NT2/D1 (cell line): ENCODE measurements at places on chromosomes 6 and 20.

DNA sequence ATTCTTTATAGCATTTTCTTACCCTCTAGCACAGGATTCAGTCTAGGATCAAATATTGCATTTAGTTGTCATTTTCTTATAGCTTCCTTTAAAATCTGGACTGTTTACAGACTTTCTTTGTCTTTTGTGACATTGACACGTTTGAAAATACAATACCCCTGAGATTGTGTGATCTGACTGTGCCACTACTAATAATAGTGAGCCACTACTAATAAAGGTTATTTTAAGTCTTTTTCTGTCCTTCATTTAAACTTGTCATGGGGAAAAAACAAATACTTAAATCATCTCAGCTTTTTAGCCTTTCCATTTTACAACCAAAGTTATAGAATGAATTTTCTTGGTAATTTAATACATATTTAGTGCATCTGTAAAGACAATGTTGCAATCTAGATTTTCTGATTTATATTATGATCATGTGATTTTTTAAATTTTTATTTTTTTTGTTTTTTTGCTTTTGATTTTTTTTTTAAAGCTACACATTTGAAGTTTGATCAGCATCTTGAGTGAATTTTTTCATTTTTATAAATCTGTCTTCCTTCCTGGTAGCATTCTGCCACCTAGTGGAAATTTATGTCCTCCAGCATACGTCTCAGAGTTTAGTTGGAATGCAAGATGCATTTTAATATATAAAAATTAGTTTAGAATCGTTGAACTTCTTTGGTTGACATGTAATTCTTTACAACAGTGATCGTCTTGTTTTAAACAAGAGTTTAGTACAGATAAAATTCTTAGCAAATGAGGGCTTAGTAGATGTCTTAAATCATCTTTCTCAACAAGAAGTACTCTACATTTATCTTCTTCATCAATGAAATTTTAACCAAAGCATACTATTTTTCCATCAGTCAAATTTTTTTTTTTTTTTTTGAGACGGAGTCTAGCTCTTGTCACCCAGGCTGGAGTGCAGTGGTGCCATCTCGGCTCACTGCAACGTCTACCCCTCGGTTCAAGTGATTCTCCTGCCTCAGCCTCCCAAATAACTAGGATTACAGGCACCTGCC lies 119.4 kb downstream of the NCOA3 start:
- peak; percentile 35 for DNase-seq

GRCh38 chr6:88535306-88535705 lies 369.2 kb upstream of the CNR1 start:
- DNase-seq, result no peak

GRCh38 chr6:41058783-41059181 lies 5.8 kb downstream of the APOBEC2 start:
- DNase-seq, result no peak

DNA sequence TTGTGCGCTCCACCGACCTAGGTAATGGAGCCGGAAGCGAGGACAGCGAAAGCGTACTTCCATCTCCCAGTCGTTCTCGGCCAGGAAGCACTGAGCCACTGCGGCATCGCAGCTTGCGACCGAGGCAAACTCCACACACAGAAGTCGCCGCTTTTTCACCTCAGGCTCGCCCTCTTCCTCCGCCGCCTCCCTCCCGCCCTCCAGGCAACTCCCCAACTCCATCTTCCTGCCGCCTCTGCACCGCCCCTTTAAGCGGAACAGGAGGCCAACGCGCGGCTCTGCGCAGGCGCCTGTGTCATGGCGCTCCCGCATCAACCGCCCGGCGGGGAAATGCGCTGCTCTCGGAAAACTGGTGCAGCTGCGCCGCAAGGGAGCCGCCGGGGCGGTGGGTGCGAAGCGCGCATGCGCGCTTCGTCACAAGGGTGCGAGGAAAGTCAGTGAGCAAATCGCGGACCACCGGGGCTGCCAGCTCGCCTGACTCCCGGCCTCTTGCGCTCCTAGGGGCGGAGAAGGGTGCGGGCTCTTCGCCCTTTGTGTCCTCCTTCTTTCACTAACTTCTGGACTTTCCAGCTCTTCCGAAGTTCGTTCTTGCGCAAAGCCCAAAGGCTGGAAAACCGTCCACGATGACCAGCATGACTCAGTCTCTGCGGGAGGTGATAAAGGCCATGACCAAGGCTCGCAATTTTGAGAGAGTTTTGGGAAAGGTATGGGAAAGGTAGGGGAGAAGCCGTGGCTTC lies at the start of the genes ACOT13 and TDP2:
TSS of gene ACOT13 (plus strand) at position 437 of the 737 bp plus-strand sequence. CDS start at position 624, 187 bp downstream.
TSS of gene TDP2 (minus strand) at position 259 of the 737 bp plus-strand sequence. CDS start at position 222, 37 bp downstream.
- peak; percentile 92 for DNase-seq

DNA sequence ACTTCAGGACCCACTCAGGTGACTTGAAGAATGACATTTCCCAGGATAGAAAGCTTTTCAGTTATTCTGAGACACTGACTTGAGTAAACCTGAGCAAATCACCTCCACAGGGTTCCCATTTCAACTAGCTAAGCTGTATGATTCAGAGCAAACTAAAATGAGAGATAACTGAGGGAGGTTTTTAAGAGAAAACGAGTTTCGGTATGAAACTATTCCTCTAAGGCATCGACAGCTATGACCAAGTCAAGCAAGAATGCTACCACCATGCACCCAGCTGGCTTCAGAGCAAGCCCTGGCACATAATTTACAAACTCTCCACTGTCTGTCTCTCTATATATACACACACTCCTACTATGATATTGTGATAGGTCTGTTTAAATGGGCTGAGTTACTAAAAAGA lies 75.4 kb downstream of the PERP start:
- DNase-seq, result no peak

- DNase-seq, result no peak
These were observed 26.7 kb downstream of the ARFGEF3 start for GRCh38 chr6:138188278-138188941.

GRCh38 chr20:63538204-63539091 lies 1.3 kb upstream of the PTK6 start:
- no peak for DNase-seq

GRCh38 chr6:111764238-111765175 lies 108.7 kb downstream of the FYN start:
- no peak for DNase-seq

DNA sequence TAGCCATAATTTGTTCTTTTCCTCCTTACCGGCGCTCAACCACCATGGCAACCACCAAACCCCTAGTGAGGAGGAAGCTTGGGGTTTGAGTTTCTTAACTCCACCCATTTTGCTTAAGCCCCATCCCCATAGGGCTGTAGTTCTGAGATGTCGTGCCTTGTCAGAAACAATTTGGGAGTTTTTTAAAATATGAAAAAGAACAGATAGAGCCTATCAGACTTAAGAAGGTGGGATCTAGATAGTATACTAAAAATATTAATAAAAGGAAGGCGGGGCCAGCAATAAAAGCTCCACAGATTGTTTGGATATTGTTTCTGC lies 5.6 kb downstream of the BRD2 start:
- no peak for DNase-seq

GRCh38 chr20:50762045-50762422 lies 30.7 kb downstream of the PARD6B start:
- DNase-seq, result no peak

DNA sequence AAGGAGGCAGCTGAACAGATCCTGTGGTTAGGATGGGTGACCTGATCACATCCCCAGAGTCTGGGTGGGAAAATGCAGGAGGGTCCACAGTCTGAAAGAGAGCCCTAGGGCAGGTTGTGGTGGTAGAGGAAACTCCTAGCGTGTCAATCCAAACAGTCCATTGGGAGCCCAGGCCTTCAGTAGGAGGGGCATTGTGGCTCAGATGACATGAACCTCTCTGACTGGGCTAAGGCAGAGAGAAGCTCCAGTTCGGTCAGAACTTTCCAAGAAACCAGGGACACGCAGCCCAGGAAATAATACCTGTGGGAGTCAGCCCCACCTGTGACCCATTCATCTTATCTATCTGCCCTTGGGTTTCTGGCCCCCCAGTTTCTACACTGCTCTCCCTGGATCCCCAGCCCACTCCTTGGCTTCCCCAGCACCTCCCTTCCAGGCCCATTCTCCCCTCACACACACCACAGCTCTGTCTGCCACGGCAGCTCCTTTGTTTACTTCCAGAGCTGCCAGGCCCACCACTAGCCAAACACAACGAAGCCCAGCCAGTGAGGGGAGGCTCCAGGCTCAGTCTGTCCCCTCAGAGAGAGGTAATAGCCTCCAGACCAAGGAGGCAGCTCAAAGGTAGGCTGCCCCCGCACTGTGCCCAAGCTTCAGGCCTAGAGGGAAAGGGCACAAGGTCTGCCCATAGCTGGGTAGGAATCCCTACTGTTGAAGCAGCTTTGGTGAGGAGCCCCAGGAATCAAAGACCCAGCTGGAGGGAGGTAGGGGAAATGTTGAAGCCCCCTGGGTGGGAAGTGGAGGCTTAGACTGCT lies 6.2 kb downstream of the GDF5 start:
- DNase-seq, result no peak

GRCh38 chr6:2810092-2810671 lies 31.5 kb downstream of the SERPINB1 start:
- DNase-seq, result no peak

DNA sequence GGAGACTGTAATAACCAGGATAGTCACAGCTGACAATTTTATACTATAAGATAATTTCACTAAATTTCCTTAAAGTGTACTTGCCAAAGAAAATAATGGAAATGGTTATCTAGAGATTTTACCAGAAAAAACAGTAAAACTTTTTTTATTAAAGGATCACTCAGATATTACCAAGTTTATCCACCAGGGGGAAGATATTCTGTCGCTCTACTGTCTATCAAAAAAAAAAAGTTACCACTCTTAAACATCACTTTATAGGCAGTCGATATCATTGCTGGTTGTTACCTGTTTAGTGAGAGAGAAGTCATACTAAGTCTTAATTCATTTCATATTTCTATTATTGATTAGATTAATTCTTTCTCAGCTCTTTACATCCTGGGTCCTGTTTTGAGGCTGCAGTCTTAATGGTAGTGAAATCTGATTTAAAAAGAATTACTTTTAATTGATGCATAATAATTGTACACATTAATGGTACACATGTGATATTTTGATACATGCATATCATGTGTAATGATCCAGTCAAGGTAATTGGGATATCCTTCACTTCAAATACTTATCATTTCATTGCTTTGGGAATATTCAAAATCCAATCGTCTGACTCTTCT lies 18.9 kb downstream of the L3MBTL3 start:
- no peak for DNase-seq

DNA sequence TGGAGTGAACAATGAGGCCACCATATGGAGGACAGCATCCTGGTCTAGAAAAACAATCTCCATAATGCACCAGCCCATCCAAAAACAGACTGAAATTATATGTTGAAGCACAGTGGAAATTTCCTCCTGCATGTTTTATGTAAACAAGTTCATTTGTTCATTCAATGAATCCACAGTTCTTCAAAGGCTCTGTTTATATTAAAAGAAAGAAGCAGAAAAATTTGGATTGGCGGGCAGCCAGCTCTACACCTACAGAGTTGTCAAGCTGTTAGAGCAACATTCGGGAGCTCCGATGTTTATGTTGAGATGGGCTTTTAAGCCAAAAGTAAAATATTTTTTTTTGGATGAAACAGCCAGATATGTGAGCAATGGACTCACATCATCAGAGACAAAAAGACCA lies 395.3 kb upstream of the SULF2 start:
- no peak for DNase-seq

GRCh38 chr6:109118337-109118736 lies 23.0 kb downstream of the CEP57L1 start:
- DNase-seq, result no peak

- DNase-seq, result no peak
These were observed 243.2 kb downstream of the ARID1B start for GRCh38 chr6:157020398-157020797.

DNA sequence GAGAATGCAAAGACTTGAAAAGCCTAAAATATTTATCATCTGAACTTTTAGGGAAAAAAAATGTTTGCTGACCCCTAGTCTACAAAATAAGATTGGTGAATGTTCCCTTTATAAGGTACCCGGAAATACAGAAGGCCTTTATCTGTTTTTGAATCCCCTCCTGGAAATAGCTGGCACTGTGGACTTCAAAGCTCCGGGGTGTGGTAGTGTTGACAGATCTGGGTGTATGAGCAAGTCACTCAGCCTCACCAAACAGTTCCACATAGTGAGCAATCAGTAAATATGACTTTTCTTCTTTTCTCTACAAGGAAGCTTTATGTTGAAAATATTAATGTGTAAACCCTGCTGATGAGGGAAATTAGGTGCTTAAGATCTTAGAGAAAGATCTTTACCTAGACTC lies 29.2 kb upstream of the HTR1B start:
- DNase-seq, result no peak

- no peak for DNase-seq
These were observed 125.6 kb upstream of the LAMP5 start for GRCh38 chr20:9388813-9389161.

DNA sequence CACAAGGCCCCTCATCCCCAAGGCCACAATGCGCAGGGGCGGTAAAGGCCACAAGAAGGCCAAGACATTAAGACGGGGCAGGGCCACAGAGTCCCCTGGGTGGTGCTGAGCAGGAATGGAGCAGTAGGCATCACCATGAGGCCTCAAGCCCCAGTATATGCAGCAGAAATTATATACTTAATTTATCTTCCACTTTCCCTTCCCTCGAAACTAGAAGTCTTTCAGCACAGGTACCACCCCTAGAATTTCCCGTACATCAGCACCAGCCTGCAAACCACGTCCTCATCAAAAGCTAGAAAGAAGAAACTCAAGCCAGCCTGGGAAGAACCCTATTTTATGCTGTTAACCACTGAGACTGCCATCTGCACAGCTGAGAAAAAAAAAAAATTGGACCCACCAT lies 89.4 kb downstream of the PLG start:
- DNase-seq, result no peak

GRCh38 chr6:43260791-43261190 lies 17.5 kb downstream of the TTBK1 start:
- DNase-seq, result no peak

DNA sequence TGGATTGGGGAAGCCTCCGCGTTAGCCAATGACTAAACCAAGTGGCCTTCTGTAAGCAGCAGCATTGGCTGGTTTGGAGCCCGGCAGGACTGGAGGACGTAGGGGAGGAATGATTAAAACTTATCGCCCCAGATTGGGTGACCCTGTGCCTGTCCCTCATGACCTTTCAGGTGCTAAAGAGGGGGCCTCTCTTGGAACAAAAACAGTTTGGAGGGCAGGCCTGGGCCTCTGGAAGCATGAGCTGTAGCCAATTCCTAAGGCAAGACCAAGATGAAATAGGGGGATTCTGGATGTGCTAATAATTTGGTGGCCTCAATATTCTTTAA lies 1.4 kb downstream of the GMPR start:
- DNase-seq, result no peak

- no peak for DNase-seq
These were observed 4.7 kb downstream of the SLC2A10 start for GRCh38 chr20:46713957-46714834.

DNA sequence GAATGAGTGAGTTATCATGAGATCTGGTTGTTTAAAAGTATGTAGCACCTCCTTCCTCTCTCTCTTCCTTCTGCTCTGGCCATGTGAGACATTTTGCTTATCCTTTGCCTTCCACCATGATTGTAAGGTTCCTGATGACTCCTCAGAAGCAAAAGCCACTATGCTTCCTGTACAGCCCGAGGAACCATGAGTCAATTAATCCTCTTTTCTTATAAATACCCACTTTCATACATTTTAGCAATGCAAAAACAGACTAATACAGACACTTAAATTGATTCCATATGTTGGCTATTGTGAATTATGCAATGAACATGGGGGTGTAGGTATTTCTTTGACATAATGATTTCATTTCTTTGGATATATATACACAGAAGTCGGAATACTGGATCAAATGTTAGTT lies 792.8 kb upstream of the EYS start:
- no peak for DNase-seq
